H54 (cell line): ENCODE measurements at places on chromosomes 6 and 20.
A peak's percentile ranks its signal among the peaks of the same experiment; 100 is the strongest.

DNA sequence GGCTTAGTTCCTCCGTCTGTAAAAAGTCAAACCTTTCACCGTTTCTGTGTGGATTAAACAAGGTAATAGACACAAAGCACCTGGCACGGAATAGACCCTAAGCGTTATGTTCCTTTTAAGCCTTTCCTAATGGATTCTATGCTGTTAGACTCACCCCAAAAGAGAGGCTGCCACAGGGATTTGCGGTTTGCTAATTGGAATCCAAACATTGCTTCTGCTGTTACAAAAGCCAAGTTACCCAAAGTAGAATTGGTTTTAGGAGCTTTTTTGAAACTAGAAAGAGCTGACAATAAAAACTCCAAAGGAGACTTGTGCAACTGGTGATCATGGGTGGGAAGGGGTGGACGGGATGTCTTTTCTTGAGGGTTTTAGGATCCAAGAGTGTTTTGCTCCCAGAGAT is 178.0 kb downstream of the BMP7 start:
- no peak for DNase-seq

DNA sequence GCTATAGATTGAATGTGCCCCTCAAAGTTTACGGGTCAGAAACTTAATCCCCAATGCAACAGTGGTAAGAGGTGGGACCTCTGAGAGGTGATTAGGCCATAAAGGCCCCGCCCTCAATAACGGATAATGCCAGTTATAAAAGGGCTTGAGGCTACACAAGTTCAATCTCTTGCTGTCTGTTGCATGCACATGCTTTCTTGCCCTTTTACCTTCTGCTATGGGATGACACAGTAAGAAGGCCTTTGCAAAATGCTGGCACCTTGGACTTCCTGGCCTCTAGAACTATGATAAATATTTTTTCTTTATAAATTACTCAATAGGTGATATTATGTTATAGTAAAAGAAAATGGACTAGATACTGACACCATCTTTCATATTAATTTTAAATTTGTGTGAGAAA is 806.1 kb downstream of the TENT5A start:
- DNase-seq: no peak

DNA sequence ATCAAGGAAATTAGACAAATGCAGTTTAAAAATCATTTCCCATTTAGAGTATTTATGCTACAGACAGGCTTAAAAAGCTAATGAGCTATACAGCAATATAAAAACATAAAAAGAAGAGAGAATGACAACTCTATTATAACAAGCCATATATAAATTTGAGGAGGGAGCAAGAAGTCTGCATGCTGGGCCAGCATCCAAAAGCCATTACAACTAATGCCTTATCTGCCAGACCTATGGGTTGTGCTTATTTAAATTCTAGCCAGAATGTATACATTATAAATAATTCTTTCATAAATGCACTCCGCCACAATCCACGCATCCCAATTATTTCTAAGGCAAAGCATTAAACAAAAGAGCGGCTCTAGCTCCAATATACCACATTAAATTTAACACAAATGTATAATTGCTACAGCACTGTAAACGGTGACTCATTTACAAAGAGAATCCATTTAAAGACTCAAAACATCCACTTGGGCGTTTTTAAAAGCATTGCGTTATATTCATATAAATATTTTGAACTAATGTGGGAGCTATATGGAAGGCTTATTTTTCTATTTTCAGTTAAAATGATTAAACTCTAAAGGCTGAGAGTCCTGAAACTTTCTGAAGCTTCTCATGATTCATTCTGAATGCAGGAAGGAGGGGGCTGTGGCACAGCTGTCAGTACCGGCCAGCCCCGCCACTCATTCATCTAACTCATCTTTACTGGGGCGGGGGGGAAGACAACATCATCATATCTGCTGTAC is 37.7 kb upstream of the RAB22A start:
- no peak for DNase-seq

GRCh38 chr6:96649926-96650325 is 87.0 kb downstream of the FHL5 start:
- no peak for DNase-seq

GRCh38 chr20:2145376-2145775 is 43.7 kb downstream of the STK35 start:
- no peak for DNase-seq

- DNase-seq: no peak
Measured at GRCh38 chr20:49742948-49743347, 29.3 kb upstream of the B4GALT5 start.

DNA sequence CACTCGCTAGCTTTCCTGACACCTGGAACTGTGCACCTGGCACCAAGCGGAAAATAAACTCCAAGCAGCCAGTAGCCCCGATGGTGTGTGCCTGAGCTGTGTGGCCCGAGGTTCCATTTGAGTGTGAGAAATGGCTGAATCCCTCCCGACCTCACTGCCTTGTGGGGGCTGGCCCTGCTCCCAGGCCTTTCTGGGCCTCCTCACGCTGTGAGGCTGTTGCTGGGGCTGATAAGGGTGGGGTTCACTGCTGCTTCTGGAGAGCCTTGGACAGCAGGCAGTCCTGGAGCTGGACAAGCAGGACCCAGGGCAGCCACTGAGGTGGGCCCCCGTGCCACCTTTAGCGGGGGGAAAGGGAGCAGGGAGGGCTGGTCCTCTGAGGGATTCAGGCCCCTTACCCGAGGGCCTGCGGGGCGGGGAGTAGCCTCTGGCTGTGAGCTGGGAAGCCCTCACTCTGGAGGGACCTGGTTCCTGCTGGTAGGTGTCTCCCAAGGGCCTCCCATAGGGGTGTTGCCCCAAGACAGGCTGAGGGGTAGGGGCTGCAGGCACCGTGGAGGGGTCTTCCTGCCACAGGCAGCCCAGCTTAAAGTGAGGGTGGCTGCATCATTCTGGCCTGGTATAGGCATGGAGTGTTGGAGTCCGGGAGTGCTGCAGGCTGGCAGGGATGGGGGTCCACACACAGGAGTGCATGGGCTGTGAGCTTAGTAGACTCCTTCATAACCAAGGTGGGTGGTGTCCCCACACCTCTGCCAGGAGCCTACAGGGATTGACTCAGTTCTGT is 1.7 kb downstream of the PPDPF start:
- DNase-seq: no peak

- DNase-seq: no peak
Measured at GRCh38 chr6:145508107-145508506, 227.2 kb downstream of the EPM2A start.

DNA sequence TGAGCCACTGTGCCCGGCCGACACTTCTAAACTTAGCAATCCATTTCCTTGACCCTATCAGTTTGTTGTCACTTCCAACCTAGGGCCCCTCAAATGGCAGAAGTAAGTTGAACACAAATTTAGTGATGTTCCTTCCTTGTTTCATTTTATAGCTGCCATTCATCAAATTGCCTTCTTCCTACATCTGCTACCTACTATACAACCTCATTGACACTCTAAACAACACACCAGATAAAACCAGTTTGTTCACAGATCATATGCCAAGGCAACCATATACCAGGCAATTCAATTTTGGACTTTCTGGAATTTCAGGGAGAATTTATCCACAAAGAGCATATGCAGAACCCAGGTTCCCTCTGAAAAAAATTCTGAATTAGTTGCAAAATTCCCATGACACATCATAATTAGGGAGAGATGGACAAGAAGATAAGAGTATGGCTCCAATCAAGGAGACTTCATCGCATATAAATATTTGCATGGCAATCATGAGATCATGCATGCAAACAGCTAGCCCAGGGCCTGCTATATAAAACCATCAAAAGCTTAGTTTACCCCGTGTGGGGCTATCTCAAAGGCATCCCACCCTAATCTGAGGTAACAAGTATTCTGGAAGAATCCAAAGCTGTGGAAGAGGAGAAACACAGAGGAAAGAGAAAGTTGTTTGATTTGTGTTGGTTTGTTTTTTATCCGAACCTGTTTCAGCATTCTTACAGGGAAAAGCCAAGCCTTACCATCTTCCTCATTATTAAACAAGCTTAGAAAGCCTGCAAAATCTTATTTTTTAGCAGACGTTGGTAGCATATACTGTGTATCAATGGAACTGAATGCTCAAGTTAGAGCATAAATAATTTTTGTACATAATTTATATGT is 132.8 kb upstream of the TNFAIP3 start:
- DNase-seq: no peak

DNA sequence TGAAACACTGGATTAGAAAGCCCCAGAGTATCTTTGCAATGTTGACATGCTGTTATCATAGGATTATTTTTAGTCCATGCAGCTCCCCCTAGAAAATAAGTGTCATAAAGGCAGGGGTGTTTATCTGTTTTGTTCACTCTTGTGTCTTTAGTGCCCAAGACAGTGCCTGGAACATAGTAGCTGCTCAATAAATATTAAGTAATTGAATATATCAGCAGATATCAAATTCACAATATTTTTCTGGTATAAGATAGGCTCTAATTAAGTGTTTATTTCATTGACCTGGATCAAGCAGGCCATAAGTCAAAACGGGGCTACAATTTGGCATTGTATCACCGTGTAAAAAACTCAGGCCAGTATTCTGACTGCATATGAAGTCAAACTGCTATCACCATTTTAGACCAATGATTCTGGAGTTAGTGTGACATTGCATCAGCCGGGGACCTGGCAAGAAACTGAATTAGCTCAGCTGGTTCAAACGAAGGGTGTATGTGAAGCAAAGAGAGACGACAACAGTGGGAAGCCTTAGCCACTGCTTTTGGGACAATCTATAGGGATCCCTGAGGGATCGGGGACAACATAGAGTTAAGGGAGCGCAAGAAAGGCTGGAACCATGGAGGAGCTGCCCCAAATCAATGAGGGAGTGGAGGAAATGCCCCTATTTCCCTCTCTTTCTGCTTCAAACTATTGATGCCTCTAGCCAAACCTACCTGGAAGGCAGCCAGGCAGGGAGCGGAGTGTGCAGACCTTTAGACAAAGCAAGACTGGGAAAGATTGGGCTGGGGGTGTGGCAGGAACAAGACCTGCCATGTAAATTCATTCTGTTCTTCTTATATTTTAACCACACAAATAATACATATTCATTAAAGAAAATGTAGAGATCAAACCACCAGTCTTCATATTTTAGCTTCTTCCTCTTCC is 112.2 kb downstream of the PLEKHG1 start:
- no peak for DNase-seq

DNA sequence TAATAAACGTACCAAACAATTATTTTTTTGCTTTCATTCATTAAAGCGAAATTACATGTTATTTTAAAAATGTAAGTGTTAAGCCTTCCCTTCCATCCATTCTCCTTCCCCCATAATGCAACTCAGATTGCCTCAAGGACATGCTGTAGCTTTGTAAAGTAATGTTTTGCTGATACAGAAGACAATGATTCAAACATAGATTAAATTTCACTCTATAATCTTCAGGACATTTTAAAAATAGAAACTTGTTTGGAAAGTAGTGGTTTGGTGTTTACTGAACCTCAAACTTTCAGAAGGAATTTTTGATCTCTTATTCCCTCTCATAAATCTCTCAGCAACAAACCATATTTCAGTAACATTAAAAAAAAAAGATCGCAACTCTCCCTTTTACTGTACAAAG is 350.9 kb upstream of the HSF2 start:
- no peak for DNase-seq

DNA sequence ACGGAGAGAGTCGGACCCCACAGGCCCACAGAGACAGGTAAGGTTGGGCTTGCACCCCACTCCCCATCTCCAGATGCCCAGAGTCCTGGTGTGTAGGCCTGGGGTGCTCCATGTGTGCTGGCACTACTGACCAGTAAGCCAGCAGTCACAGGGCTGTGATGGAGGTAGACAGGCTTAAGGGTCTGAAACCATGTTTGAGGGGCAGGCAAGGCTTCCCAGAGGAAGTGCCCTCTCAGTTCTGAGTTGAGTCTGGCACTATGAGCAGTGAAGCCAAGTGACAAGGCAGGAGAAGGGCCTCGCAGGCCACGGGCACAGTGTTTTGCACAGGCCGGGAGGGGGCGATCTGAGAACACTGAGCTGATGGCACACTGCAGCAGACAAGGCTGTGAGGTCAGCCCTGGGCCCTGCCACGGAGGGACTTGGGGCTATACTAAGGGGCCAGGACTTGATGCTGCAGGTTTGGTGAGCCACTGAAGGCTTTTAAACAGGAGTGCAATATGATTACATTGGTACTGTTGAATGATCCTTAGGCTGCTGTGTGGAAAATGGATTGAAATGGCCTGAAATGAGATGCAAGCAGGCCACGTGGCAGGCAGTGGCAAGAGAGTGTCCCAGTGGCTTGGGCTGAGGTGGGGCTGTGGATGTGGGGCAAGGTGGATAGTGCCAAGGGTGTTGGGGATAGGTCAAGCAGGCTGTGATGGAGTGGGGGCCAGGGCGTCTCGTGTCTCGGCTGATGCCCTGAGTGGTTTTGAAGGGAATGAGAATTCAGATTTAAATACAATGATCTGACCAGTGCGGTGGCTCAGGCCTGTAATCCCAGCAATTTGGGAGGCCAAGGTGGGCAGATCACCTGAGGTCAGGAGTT is 20.3 kb downstream of the TTBK1 start:
- DNase-seq: peak; percentile 95
